HCT116 (cell line): ENCODE measurements at places on chromosomes 1 and 21.
A peak's percentile ranks its signal among the peaks of the same experiment; 100 is the strongest.

GRCh38 chr21:16013570-16013969, 283.8 kb downstream of the USP25 start:
- DNase-seq = no peak

- no peak for DNase-seq
Observed at GRCh38 chr1:85244271-85245061, 15.0 kb downstream of the C1orf52 start.

- no peak for DNase-seq
Observed at GRCh38 chr21:38358666-38359065, 101.9 kb downstream of the KCNJ15 start.

GRCh38 chr1:109306832-109307273, at the start of gene MYBPHL:
TSS of gene MYBPHL (minus strand) at chr1:109307011. CDS start at chr1:109306991, 20 bp downstream.
- no peak for DNase-seq

DNA sequence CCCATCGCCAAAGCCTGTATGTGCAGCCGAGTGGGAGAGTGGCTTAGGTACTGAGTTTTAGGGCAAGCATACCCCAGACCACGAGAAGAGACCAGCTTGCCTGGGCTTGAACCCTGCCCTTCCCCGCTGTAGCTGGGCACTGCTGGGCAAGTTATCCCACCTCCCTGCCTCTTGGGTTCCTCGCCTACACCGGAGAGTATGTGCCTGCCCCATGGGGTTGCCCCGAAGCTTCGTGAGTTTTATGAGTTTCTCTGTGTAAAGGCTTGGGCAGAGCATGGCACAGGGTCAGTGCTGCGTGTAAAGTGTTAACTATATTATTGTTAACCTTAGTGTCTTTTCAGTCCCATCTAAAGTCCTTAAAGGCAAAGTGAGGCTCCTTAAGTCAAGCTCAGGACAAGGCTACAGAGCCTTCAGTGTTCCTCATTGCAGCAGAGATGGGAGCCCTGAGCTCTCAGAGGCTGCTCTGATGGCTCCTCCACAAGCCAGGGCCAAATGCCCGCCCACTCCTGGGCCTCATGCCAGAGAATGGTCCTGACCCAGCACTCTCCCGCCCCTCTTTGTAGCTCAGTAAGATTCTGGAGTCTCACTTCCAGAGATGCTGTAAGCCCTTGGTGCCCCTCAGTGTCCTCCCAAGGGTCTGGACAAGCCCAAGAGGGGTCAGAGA, 37.0 kb upstream of the KCNA10 start:
- DNase-seq = no peak

DNA sequence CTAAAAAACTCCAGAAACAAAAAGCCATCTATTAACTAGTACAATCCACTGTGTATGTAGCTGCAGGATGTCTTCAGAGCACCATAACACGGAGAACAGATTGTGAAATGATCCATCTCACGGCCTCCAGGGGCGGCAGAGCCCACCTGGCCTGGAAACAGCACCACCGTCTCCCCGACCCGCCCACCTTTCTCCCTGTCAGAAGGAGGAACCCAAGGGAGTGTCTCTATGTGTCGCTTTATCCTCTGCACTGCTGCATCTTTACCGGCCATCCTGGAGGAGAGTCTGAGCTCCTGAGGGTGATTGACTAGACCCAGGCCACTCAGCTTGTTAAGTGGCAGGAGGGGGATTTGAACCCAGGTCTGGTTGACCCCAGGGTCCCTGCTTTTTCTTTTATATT, 405.0 kb downstream of the MATN1 start:
- DNase-seq = no peak

GRCh38 chr21:45209046-45209445, 78.6 kb downstream of the POFUT2 start:
- no peak for DNase-seq

DNA sequence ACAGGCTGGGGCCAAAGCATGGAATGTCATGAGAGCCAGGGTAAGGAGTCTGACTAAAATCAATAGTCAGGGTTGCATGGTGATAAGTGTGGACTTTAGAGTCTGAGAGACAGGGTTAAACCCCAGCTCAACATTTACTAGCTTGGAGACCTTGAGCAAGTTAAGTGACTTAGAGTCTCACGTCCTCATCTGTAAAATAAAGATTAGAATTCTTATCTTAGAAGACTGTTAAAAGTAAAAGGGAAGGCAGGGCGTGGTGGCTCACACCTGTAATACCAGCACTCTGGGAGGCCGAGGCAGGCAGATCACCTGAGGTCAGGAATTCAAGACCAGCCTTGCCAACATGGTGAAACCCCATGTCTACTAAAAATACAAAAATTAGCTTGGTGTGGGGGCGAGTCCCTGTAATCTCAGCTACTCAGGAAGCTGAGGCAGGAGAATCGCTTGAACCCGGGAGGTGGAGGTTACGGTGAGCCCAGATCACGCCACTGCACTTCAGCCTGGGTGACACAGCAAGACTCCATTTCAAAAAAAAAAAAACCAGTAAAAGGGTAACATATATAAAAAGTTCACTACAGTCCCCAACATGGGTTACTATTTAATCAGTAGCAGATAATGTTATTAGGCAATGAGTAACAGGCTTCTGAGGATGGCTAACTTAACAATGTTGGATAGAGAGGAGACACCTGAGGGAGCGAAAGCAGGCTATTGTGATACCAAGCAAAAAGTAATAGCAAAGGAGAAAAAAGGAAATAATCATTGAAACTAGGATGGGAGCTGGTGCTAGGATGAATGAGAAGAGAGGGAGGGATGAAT, 20.8 kb downstream of the TMCO1 start:
- DNase-seq = no peak

DNA sequence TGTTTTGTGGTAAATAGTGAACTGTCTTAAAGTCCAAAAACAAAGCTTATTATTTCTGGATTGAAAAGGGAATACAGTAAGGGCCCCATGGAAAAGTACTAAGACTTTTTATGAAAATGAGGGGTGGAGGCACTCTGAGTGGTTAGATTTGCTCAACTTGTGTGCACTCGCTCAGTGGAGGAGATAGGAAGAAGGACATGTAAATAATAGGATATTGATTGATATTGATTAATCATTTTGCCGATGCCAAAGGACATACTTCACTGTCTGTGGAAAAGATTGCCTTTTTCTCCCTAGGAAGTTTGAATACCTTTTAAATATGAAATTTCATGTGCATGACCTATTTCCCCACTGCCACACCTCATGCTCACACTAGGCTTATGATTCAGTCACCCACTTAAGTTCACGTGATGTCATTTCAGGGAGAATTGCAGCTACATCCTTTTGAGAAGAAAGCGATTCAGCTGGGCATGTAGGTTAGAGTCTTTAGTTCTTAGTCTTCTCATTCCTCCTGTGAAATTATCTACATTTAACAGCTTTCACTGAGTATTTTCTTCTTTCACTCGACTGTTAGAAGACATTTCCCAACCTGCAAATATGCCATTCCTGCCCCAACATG, 5.0 kb downstream of the MTR start:
- DNase-seq = no peak

DNA sequence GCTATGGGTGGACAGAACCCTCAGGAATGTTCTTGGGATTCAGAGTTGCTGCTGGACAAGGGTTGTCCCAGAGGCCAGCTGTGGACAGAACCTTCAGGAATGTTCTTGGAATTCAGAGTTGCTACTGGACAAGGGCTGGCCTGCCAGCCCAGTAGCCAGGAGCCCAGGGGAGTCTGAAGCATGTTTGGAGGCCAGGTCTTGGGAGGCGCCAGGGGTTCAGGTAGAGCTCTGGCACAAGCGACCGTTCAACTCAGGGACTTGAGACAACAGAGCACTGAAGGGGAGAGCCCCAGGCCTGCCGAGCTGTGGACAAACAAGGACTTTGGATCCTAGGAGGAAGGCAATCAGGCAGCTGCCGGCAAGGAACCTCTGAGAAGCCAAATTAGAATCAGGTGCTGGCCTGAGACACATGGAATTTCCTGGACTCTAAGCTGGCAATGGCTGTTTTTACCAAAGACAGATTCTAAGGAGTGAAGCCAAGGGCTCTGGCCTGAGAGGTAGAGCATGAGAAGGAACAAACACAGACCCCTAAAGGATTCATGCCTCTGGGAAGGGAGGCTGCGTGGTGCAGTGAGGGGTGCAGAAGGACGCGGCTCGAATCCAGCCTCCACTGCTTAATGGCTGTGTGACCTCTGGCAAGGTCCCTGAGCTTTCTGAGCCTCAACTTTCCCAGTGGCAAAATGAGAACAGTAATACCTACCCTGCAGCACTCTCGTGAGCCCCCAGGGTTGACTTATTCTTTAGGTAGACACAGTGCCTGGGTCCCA, 13.4 kb downstream of the PLA2G5 start:
- no peak for DNase-seq

DNA sequence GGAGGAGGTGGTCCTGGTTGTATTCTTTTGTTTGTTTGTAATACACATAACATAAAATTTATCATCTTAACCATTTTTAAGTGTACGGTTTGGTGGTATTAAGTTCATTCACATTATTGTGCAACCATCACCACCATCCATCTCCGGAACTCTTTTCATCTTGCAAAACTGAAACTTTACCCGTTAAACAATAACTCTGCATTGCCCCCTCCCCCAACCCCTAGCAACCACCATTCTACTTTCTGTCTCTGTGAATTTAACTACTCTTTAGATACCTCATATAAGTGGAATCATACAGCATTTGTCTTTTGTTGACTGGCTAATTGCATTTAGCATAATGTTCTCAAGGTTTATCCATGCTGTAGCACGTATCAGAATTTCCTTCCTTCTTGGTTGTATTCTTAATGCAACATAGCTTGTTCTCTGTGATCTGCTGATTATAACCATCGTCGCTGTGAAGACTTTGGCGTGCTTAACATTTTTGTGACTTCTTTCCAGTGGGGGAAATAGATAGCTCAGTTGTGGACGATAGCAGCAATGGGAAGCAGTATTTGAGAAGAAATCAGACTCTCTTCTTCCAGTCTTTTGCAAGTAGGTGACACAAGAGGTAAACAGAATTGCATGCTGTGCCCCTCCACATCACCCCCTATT, 117.5 kb upstream of the HOOK1 start:
- DNase-seq = no peak

GRCh38 chr1:54016343-54017282, 1.4 kb downstream of the LDLRAD1 start:
- peak; percentile 82 for DNase-seq

DNA sequence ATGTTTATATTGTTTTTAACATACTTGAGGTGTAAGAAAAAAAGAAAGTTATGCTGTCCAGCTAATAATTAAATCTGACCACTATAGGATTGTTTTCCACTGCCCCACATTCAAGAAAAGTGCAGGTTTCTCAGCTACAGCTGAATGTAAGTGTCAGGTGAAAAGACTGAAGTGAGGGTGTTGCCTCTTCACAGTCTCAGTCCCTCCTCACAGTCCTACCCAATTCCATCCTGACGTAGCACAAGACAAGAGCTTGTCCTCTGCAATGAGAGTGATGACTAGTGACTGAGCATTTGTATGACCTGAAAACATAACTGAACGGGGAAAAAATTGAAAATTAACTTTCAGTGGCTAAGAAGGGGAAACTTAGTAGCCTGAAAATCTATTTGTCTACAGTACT, 1039.5 kb downstream of the ADGRL2 start:
- no peak for DNase-seq

GRCh38 chr1:242185731-242186130, 186.8 kb upstream of the MAP1LC3C start:
- no peak for DNase-seq

DNA sequence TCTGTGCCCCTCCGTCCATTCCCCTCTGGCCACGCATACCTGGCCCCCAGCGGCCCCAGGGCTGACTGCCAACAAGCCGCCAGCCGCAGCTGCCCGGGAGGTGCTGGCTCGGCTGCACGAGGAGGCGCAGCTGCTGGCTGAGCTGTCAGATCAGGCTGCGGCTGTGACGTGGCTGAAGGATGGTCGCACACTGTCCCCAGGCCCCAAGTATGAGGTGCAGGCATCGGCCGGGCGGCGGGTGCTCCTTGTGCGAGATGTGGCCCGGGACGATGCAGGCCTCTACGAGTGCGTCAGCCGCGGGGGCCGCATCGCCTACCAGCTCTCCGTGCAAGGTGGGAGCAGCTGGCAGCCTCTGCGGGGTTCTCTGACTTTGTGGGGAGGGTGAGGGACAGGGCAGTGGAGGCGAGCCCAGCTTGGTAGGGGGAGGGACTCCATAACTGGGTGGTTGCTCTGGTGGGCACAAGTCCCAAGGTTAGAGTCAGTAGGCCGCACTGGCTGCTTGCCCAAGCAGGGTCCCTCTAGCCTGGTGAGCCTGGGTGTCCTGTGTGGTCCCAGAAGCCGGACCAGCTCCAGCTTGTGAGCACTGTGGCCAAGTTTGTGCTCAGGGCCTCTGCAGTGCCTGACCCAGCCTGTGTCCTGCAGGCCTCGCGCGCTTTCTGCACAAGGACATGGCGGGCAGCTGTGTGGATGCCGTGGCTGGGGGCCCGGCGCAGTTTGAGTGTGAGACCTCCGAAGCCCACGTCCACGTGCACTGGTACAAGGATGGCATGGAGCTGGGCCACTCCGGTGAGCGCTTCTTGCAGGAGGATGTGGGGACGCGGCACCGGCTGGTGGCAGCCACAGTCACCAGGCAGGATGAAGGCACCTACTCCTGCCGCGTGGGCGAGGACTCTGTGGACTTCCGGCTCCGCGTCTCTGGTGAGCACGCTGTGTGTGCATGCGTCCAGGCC, 8.8 kb downstream of the OBSCN start:
- no peak for DNase-seq

- no peak for DNase-seq
Observed at GRCh38 chr1:245260110-245260882, 105.5 kb downstream of the KIF26B start.

- DNase-seq = no peak
Observed at GRCh38 chr1:153679337-153680119, 1.0 kb downstream of the NPR1 start.

GRCh38 chr21:32463367-32463766, 50.9 kb downstream of the EVA1C start:
- DNase-seq = peak; percentile 69

DNA sequence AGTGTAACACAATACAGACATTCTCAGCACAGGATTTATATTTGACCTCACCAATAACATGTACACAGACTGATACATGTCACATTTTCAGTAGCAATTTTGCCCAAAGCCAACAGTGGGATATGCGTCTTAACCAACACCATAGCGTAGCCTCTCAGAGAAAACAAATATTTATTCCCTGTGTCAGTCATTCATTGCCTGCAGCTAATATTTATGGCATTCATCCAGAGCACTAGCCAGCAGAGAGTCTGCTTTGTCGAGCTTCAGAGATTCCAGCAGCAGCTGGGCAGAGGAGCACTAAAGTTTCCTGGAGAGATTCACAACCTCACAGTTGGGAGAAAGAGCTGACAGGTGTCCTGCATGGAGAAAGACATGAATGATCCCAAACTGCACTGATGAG, 400.7 kb upstream of the DAB1 start:
- no peak for DNase-seq

DNA sequence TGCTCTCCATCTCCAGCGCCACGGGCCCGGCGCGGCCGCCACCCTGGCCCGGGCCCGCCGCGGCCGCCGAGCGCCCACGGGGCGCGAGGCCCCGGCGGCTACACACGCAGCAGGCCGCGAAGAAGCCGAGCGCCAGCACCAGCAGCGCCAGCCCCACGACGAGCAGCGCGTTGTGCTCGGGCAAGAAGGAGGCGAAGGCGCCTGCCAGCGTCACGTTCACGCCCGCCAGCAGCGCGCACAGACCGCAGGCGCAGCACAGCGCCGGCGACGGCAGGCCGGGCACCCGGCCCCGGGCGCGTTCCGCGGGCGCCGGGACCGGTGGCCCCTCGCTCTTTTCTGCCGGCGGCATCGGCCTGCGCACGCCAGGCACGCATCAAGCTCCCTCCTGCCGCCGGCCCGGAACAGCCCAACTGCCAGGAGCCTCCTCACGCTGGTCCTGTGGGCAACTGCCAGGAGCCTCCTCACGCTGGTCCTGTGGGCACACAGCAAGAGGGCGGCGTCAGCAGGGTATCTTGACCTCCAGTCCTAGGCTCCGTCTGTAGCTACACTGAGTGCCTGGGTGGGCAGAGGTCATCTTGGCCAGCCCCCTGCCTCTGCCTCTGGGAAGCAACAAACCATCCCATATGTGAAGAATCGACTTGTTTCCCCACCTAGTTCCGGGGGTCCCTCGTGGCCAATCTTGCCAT, 18.1 kb downstream of the KNCN start:
- no peak for DNase-seq
